Activated T-cell treated with anti-CD3 and anti-CD28 coated beads, Interleukin-2, amount 50 U/mL, for 72 hours (primary cell): ENCODE measurements at places on chromosomes 13 and 19. TPM values are rescaled to one million over a fixed set of nuclear protein-coding genes. Genes with fewer than 3 reads are reported as not detected.
A peak's percentile ranks its signal among the peaks of the same experiment; 100 is the strongest.

GRCh38 chr13:94305934-94306333, 173.5 kb downstream of the DCT start:
- no peak for DNase-seq
- H3K27me3 ChIP-seq, result no peaks in the 10 kb centered on the region
- no peaks in the 10 kb centered on the region for H3K36me3 ChIP-seq
- no peaks in the 10 kb centered on the region for H3K4me1 ChIP-seq
- H3K4me3 ChIP-seq, result no peak overlapping the region
- no peak overlapping the region for H3K27ac ChIP-seq

- DNase-seq, result no peak
- H3K4me1 ChIP-seq, result peaks cover 26% of the 10 kb centered on the region
- peaks cover 19% of the 10 kb centered on the region for H3K36me3 ChIP-seq
- H3K27me3 ChIP-seq, result no peaks in the 10 kb centered on the region
- no peak overlapping the region for H3K4me3 ChIP-seq
Measured at GRCh38 chr13:97273341-97273831, 51.3 kb downstream of the MBNL2 start.

- no peak overlapping the region for H3K4me3 ChIP-seq
- peaks cover 6% of the 10 kb centered on the region for H3K4me1 ChIP-seq
- H3K27me3 ChIP-seq, result no peaks in the 10 kb centered on the region
- no peak overlapping the region for H3K27ac ChIP-seq
Measured at GRCh38 chr13:25981060-25981459, 70.8 kb downstream of the SHISA2 start.

GRCh38 chr13:41978007-41978406, 17.1 kb upstream of the VWA8 start:
- no peak overlapping the region for H3K4me3 ChIP-seq
- peaks cover 3% of the 10 kb centered on the region for H3K4me1 ChIP-seq
- no peaks in the 10 kb centered on the region for H3K36me3 ChIP-seq
- H3K27me3 ChIP-seq, result peaks cover 5% of the 10 kb centered on the region

- DNase-seq, result no peak
- peaks cover 1% of the 10 kb centered on the region for H3K36me3 ChIP-seq
- H3K4me3 ChIP-seq, result no peak overlapping the region
- H3K4me1 ChIP-seq, result peaks cover 4% of the 10 kb centered on the region
- peaks cover 13% of the 10 kb centered on the region for H3K27me3 ChIP-seq
Measured at GRCh38 chr19:30394481-30395151, 22.4 kb downstream of the ZNF536 start.

DNA sequence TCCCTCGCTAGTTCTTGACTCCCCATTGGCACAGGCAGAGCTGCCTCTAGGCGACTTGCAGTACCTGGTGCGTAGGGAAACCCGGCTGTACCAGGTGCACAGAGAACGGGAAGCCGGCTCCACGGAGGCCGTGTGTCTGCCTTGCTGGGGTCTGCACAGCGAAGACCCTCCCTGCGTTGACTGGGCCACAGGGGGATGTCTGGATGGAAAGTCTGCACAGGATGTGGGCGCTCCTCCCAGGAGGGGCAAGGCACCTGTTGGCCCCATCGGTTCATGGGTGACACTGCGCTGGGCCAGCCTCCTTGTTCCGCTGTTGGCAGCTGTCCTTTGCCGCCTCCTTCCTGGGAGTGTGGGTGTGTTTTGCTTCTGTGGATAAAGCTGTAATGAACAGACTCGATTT, 138.3 kb downstream of the TEX29 start:
- DNase-seq, result no peak
- no peaks in the 10 kb centered on the region for H3K36me3 ChIP-seq
- H3K4me3 ChIP-seq, result no peak overlapping the region

- no peak overlapping the region for H3K4me3 ChIP-seq
- H3K4me1 ChIP-seq, result no peaks in the 10 kb centered on the region
- no peaks in the 10 kb centered on the region for H3K27me3 ChIP-seq
- H3K36me3 ChIP-seq, result no peaks in the 10 kb centered on the region
- no peak for DNase-seq
Measured at GRCh38 chr19:3649888-3650287, 23.3 kb upstream of the CACTIN start.

DNA sequence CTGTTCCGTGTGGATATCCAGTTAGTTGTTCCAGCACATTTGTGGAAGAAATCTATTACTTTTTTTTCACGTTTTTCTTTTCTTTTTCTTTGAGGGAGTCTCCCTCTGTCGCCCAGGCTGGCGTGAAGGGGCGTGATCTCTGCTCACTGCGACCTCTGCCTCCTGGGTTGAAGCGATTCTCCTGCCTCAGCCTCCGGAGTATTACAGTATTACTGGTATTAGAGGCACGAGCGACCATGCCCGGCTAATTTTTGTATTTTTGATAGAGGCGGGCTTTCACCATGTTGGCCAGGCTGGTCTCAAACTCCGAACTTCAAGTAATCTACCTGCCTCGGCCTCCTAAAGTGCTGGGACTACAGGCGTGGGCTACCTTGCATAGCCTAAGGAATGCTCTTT, 43.6 kb downstream of the ZNF611 start:
- H3K4me3 ChIP-seq, result peak overlapping the region; percentile 99
- H3K27me3 ChIP-seq, result no peaks in the 10 kb centered on the region
- H3K27ac ChIP-seq, result peak overlapping the region; percentile 87
- H3K36me3 ChIP-seq, result peaks cover 10% of the 10 kb centered on the region
- H3K4me1 ChIP-seq, result peaks cover 38% of the 10 kb centered on the region

- DNase-seq, result peak; percentile 57
- no peak overlapping the region for H3K4me3 ChIP-seq
- H3K27me3 ChIP-seq, result peaks cover 35% of the 10 kb centered on the region
- H3K27ac ChIP-seq, result no peak overlapping the region
- H3K4me1 ChIP-seq, result peaks cover 11% of the 10 kb centered on the region
Measured at GRCh38 chr19:3270902-3271301, 46.4 kb downstream of the CELF5 start.

GRCh38 chr19:33089010-33089409, 8.0 kb downstream of the GPATCH1 start:
- no peak for DNase-seq
- H3K4me3 ChIP-seq, result no peak overlapping the region
- H3K27ac ChIP-seq, result no peak overlapping the region
- H3K4me1 ChIP-seq, result no peaks in the 10 kb centered on the region
- H3K27me3 ChIP-seq, result no peaks in the 10 kb centered on the region
- H3K36me3 ChIP-seq, result no peaks in the 10 kb centered on the region

The OVOL3 gene
- 0.39 TPM for total RNA-seq

GRCh38 chr19:52270266-52270885, 989 bp downstream of the ZNF766 start:
- peak overlapping the region; percentile 99 for H3K4me3 ChIP-seq
- peaks cover 41% of the 10 kb centered on the region for H3K4me1 ChIP-seq
- H3K27ac ChIP-seq, result peak overlapping the region; percentile 92
- peaks cover 54% of the 10 kb centered on the region for H3K36me3 ChIP-seq

GRCh38 chr13:21048901-21049698, 12.3 kb downstream of the LATS2 start:
- H3K36me3 ChIP-seq, result no peaks in the 10 kb centered on the region
- no peaks in the 10 kb centered on the region for H3K27me3 ChIP-seq
- H3K27ac ChIP-seq, result peak overlapping the region; percentile 9
- H3K4me3 ChIP-seq, result no peak overlapping the region

The LSR gene
- 24.2 TPM for total RNA-seq

DNA sequence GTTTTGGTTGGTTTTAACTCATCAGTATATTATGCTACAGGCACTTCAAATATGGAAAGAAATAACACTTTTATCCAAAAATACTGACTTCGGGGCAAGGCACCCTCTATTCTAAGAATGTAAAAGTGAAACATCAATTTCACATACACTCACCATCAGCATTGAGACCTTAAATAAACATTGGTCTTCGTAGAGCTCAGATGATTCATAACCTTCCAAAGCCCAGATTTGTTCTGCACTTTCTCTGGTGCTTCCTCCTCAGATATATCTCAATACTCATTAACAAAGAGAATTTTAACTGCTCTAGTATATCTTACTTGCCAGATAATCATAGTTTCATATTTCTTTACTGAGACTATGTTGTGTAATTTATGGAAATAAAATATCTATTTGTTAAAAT, 794.3 kb downstream of the LIG4 start:
- H3K27me3 ChIP-seq, result no peaks in the 10 kb centered on the region
- DNase-seq, result no peak
- H3K4me1 ChIP-seq, result no peaks in the 10 kb centered on the region

The CYP2F1 gene
- total RNA-seq, result not detected

- H3K36me3 ChIP-seq, result no peaks in the 10 kb centered on the region
- no peak overlapping the region for H3K27ac ChIP-seq
- H3K27me3 ChIP-seq, result peaks cover 13% of the 10 kb centered on the region
- DNase-seq, result no peak
- H3K4me1 ChIP-seq, result no peaks in the 10 kb centered on the region
Measured at GRCh38 chr13:106440866-106441265, 94.6 kb downstream of the EFNB2 start.

- peaks cover 7% of the 10 kb centered on the region for H3K36me3 ChIP-seq
- no peaks in the 10 kb centered on the region for H3K27me3 ChIP-seq
- no peak for DNase-seq
- no peaks in the 10 kb centered on the region for H3K4me1 ChIP-seq
- H3K27ac ChIP-seq, result no peak overlapping the region
Measured at GRCh38 chr19:44712864-44713515, 14.0 kb downstream of the CEACAM16 start.

DNA sequence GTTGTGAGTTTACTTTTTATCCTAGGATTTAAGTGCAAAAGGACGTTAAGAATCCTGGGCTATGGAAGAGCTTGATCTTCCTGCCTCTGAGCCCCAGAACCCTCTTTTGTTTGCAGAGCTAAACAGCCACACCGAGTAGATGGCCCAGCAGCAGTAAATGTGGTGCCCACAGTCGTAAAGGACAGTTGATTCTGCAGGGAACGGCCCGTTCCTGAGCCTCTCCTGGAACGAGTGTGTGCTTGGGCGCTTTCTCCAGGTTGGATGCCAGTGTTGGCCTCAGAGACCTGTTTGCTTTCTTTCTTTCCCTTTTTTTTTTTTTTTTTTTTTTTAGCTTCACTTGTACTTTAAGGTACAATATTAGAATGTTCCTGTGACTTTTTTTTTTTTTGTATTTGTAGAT, 41.7 kb downstream of the SPATA13 start:
- no peak overlapping the region for H3K27ac ChIP-seq

GRCh38 chr19:41955521-41955920, 3.6 kb downstream of the RABAC1 start:
- H3K27me3 ChIP-seq, result no peaks in the 10 kb centered on the region
- no peaks in the 10 kb centered on the region for H3K36me3 ChIP-seq
- no peak overlapping the region for H3K27ac ChIP-seq

The SLAIN1 gene
- 24.8 TPM for total RNA-seq

- H3K27me3 ChIP-seq, result no peaks in the 10 kb centered on the region
- no peak overlapping the region for H3K27ac ChIP-seq
- H3K4me1 ChIP-seq, result no peaks in the 10 kb centered on the region
- H3K36me3 ChIP-seq, result no peaks in the 10 kb centered on the region
- DNase-seq, result peak; percentile 4
Measured at GRCh38 chr13:62512194-62513141, 1096.8 kb upstream of the PCDH20 start.

DNA sequence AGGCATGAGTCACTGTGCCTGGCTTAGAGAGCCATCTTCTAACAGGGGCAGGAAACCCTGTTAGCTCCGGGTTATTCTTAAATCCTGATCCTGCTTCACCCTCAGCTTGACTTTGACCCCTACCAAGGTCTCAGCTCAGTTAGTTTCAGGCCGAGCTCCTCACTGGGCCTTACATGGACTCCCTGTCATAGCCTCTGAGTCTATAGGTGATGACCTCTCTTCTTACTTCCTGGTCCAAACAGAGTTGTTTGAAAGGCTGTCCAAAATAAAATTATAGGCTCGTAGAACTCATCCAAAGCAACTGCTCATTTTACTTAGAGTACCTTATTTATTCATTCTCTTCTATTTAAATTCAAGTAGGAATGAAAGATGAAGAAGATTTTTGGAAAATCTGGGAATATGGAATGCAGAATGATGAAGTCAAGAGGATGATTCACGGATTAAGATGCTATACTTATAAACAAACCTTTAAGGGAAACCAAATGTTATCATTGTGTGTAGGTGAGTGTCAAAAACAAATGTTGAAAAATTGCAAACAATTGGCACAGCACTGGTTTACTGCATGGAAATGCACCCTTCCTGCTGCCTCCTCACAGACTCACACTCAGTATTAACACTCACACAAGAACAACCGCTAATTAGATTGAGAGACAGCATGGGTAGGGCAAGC, 174.1 kb downstream of the RGCC start:
- no peak overlapping the region for H3K4me3 ChIP-seq
- no peak overlapping the region for H3K27ac ChIP-seq
- H3K27me3 ChIP-seq, result no peaks in the 10 kb centered on the region
- no peaks in the 10 kb centered on the region for H3K4me1 ChIP-seq
- no peaks in the 10 kb centered on the region for H3K36me3 ChIP-seq

The PEPD gene
- total RNA-seq, result 21.1 TPM

The VMAC gene
- total RNA-seq, result 10.5 TPM

DNA sequence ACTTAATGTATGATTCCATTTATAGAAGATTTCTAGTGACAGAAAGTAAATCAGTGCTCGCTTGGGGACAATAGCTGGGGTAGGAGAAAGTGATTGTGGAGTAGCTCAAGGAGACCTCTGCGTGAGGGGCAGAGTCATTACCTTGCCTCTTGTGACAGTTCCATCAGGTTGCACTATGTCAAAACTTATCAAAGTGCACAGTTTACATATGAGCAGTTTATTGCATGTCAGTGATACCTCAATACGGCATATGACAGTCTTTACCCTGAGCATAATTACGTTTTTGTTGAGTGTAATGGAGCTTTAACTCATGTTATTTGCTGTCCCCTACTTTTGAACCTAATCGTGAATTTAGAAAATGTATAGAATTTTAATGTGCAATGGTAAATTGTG, 15.0 kb downstream of the ARHGEF7 start:
- no peaks in the 10 kb centered on the region for H3K36me3 ChIP-seq
- no peaks in the 10 kb centered on the region for H3K4me1 ChIP-seq
- no peak overlapping the region for H3K4me3 ChIP-seq
- H3K27me3 ChIP-seq, result no peaks in the 10 kb centered on the region
- H3K27ac ChIP-seq, result no peak overlapping the region
- DNase-seq, result no peak

The TGFBR3L gene
- total RNA-seq, result 9.7 TPM

The KLF16 gene
- 27.5 TPM for total RNA-seq
